ENCODE measurements at places on chromosomes 13 and 19. TPM values are rescaled to one million over a fixed set of nuclear protein-coding genes. Genes with fewer than 3 reads are reported as not detected.
A peak's percentile ranks its signal among the peaks of the same experiment; 100 is the strongest.

Gene ZNF69
- 2.7 TPM for total RNA-seq

Gene SHISA2
- total RNA-seq, result 7.8 TPM

Gene LSM14A
- 88.5 TPM for total RNA-seq

Gene RGL3
- total RNA-seq, result 23.5 TPM

Gene FFAR3
- not detected for total RNA-seq

Gene KL
- total RNA-seq, result not detected

Gene ELSPBP1
- not detected for total RNA-seq

Gene LHB
- not detected for total RNA-seq

DNA sequence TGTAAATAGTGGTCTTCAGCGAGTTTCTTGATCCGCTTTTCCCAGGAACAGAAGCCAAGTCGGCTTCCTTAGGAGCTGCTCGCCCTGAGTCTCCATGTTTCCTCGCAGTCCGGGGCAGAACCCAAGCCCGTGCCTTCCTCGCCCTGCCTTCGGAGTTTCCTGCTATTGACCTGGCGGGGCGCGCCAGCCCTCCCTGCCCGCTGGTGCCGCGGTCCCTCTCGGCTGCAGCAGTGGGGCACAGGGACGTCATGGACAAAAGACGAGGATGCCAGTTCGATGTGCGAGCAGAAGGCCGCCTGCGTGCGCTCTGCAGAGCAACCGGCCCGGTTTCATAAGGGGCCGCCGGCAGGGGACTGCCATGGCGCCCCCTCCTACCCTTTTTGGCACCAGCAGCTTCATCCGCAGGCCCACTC lies 156.6 kb downstream of the TM9SF2 start:
- no peak for DNase-seq

DNA sequence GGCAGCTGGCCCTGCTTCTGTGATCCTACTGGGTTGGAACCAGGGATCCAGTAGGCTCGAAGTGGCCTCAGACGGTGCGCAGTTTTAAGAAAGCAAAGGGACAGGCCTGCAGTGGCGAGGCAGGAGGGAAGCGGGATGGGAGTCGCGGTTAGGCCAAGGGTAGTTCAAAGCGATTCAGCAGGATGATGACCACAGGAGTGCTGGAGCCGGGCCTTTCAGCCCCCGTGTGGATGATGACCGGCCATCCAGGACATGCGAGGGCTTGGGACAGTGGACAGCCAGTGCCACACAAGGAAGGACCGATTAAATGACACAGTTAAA lies 854 bp downstream of the RNASEH2B start:
- peak; percentile 25 for DNase-seq

DNA sequence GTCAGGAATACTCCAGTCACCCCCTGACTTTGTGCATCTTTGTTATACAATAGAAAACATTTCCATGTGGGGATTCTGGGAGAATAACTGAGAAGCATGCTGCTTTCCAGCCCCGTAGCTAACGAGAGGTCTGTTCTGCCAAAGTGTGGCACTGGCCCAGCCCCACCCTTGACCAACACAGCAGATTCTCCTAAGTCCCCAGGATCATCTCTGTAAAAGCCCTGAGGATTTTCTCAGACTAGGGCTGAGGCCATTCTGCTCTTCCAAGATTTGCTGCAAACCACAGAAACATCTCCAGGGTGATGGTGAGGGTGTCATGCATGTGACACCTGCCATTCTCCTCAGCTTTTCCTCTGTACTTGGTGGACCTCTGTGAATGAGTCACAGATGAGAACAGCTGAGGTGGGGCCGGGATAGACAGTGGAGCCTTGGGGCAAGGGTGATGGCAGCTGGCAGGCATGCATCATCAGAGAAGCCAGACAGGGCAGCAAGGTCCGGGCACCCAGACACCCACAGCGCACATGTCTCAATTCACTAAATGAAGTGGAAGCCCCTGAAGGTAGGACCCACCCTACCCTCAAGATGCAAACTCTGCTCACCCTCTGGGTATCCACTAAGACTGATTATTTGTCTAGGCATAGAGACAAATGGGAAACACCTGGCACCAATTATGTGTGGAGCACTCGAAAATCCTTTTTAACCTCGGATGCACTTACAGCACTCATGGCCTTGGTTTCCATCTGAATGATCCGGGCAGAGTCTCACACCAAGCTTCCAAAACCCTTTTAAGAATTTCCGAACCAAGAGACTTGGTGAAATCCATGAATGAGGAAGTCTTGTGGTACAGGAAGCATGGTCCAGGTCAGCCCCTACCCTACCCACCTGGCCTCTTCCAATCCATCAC lies 20.1 kb upstream of the DOCK9 start:
- peak; percentile 66 for DNase-seq

DNA sequence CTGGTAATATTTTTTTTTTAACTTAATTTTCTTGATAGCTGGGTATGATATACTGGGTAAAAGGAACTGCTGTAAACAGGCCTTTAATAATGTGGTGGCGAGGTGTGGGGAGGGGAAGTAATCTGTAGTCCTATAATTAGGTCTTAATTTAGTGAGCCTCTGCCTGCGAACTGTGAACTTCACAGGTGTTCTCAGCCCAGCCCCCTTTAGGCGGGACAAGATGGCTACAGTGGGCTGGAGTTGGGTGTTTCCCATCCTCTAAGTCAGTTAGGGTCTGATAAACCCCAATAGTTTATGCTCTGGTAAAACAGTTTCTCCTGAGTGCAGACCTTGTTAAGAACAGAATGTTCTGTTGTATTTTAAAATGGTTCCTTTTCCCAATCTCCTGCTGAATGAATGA lies 97.6 kb upstream of the SERP2 start:
- DNase-seq, result no peak

DNA sequence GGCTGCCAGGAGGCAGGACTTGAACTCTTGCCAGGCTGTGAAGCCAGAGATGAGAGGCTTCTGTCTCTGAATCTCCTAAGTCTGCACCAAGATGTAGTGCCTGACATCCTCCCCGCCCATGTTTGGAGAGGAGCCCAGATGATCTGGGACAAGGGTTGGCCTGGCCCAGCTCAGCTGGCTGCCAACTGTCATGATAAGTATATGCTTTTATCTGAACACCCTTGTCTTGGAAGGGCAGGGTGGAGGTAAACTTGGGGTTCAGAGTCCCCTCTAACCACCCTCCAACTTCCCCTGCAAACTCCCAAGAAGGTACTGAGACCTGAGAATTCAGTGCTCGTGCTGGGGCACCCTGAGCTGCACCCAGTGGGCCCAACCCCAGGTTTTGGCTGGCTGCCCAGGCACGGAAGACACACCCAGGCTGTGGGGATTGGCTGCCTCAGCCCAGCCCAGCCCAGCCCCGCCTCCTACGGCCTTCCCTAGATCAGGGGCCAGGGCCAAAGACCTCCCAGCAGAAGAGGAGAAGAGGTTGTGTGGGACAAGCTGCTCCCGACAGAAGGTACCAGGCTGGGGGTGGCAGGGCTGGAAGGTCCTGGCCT lies at the start of gene CYP4F12:
TSS of gene CYP4F12 (plus strand) at position 508 of the 596 bp plus-strand sequence. CDS start 443 bp downstream, outside the sequence.
- DNase-seq, result peak; percentile 56

DNA sequence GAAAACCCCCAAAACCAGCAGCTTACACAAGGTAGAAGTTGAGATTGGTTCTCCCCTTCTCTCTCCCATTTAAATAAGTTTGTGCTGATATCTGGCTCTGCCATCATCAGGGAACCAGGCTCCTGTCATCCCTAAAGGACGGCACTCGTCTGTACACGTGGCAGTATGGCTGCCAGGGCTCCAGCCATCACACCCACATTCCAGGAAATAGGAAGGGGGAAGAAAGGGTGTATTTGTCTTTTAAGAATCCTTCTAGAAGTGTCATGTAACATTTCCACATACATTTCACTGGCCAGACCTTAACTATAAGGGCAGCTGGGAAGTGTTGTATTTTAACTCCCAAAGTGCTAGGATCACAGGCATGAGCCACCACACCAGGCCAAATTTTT lies 10.1 kb downstream of the SPC24 start:
- DNase-seq, result no peak

GRCh38 chr13:30181888-30182651 lies 125.3 kb downstream of the KATNAL1 start:
- no peak for DNase-seq

DNA sequence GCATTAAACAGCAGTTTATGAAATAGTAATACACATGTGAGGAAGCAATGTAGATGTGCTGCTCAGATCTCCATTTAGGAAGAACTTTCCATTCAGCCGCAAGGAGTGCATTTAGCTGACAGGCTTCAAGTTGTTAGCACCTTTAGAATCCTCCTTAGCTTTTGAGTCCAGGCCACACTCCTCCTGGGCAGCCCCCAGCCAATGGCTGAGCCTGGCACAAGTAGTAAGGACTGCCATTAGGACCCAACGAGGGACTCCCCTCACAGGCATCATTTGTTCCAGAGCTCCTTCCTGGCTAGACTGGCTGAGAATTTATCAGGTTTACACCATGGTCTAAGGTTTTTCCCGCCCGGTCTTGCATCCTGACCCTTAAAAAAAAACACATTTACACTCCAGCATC lies 201.4 kb downstream of the DIAPH3 start:
- no peak for DNase-seq

DNA sequence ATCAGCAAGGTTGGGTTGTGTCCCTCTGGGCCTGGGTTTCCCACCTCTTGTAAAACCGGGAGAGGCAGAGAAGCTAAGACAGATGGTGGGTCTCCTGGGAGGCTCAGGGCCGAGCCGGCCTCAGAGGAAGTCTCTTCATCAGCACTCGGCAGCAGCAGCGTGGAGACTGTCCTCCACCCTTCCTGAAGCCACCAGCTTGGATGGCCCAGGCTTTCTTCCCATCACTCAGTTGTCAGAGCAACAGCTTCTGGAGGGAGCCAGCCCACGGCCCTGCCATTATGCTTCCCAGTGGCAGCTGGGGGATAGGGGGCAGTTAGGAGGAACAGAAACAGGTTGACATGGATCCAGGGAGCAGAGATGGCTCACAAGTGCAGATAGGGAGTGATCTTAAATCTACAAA lies 191.0 kb downstream of the KATNAL1 start:
- DNase-seq, result no peak

- no peak for DNase-seq
These were observed 26.2 kb downstream of the INSR start for GRCh38 chr19:7267792-7268704.

GRCh38 chr19:4044990-4045465 lies 21.7 kb downstream of the ZBTB7A start:
- DNase-seq, result no peak

DNA sequence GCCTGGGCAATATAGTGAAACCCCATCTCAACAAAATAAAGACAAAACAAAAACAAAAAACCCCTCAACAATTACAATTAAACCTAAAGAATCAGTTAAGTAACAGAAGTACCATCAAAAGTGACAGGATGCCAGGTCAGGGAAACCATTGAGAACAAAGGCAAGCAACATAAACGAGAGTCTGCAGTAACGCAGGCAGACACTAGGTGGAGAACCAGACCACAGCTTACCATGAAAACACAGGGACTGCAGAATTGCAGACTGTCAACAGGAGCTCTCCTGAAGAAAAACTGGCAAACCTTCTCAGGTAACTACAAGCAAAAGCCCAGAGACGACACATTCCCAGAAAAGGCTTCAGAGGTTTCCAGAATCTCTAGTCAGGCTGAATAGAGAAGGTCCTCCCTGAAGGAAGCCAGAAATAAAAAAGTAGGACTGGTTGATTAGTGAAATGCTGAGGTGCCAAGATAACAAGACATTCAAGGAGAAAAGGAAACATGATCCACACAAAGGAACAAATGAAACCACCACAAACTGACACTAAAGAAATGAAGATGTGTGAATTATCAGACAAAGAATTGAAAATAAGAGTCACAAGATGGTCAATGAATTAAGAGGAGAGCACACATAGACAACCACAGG lies 2.2 kb upstream of the ZNF665 start:
- peak; percentile 88 for DNase-seq

DNA sequence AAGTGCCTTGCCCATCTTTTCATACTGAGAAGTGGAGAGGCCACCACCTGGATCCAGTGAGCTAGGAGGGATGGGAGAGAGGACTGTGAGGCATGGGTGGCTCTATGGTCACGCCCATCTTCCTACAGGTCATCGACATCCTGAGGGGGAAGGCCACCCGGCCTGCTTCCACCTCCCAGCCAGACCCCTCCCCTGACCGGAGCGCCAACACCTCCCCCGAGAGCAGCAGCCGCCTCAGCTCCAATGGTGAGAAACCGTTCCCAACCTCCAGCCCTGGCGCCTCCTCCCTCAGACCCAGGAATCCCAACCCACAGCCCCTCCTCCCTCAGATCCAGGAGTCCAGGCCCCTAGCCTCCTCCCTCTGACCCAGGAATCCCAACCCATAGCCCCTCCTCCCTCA lies 10.1 kb downstream of the BCL3 start:
- no peak for DNase-seq
